ENCODE measurements at places on chromosomes 1 and 21. TPM values are rescaled to one million over a fixed set of nuclear protein-coding genes. Genes with fewer than 3 reads are reported as not detected.

DNA sequence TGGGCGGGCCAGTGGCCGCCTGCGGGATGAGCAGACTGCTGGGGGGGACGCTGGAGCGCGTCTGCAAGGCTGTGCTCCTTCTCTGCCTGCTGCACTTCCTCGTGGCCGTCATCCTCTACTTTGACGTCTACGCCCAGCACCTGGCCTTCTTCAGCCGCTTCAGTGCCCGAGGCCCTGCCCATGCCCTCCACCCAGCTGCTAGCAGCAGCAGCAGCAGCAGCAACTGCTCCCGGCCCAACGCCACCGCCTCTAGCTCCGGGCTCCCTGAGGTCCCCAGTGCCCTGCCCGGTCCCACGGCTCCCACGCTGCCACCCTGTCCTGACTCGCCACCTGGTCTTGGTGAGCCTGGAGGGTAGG, 2.1 kb downstream of the B4GALT2 start:
- DNase-seq = no peak
- no peaks in the 10 kb centered on the region for H3K27me3 ChIP-seq
- no peaks in the 10 kb centered on the region for H3K36me3 ChIP-seq
- no peak overlapping the region for H3K4me3 ChIP-seq
- peaks cover 48% of the 10 kb centered on the region for H3K4me1 ChIP-seq
- no peak overlapping the region for H3K27ac ChIP-seq

DNA sequence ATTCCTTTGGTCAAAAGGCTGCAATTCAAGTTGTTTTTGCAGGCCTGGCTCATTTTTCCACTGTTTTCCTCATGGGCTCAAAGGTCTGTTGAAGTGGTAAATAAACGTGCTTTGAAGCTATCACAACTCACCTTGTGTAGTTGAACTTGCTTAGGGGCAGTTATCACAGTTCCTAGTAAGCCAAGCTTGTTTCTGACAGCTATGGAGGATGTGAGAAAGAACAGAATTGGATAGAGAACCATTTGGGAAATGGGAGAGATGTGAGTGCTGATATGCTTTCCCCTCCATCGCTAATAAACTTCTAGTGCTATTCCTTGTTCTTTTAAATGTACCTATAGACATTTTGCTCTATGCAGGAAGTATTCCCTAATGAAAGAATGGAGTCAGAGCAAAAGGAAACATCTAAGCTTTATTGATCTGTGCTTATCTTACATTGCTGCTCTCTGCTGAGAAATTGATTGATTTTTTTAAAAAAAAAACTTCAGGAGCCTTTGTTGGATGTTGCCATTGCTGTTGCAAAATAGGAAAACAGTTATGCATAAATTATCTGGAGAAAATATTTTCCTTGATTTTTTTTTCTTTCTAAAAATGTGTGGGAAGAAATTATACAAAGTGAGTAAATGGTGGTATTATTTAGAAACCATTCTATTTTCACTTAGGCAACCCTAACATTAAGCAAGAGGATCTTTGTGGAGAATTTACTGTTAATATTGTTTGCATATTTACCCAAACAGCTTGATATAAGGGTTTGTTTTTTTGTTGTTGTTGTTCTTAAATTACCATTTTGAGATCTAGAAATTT, 118.2 kb downstream of the MAGI3 start:
- H3K36me3 ChIP-seq = no peaks in the 10 kb centered on the region
- no peak overlapping the region for H3K27ac ChIP-seq
- H3K27me3 ChIP-seq = no peaks in the 10 kb centered on the region
- H3K4me3 ChIP-seq = no peak overlapping the region
- H3K4me1 ChIP-seq = no peaks in the 10 kb centered on the region
- no peak for DNase-seq

DNA sequence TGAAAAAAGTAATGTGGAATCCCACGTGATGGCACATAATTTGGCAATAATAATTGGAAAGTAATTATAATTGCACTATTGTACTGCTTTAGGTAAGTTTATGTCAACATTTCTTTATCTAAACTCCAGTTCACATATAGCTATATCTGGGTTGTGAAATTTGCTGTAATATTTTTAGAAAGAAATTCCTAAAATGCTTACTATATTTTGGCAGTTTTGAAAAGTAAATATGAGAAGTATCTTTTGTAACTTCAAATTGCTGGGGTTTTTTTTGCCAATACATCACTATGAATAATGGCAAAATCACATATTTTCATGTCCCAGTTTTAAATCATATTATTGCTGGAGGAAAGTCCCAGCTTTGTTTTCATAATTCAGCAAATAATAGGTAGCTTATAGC, 197.5 kb downstream of the PDE4B start:
- H3K27ac ChIP-seq = no peak overlapping the region
- DNase-seq = no peak
- no peaks in the 10 kb centered on the region for H3K4me1 ChIP-seq
- H3K36me3 ChIP-seq = no peaks in the 10 kb centered on the region
- no peaks in the 10 kb centered on the region for H3K27me3 ChIP-seq

- H3K27me3 ChIP-seq = no peaks in the 10 kb centered on the region
- no peak for DNase-seq
- peak overlapping the region; percentile 73 for H3K4me3 ChIP-seq
These were observed 647 bp downstream of the TSEN15 start for GRCh38 chr1:184052194-184052559.

SIPA1L2 gene
- total RNA-seq = 42.5 TPM
